H4 (cell line): ENCODE measurements at places on chromosomes 5 and 9. TPM values are rescaled to one million over a fixed set of nuclear protein-coding genes. Genes with fewer than 3 reads are reported as not detected.
A peak's percentile ranks its signal among the peaks of the same experiment; 100 is the strongest.

GRCh38 chr9:129455151-129455995, 165.5 kb downstream of the C9orf50 start:
- no peak for DNase-seq

GRCh38 chr5:122463221-122463620, 151.2 kb downstream of the SNCAIP start:
- DNase-seq, result peak; percentile 75

- DNase-seq, result no peak
Measured at GRCh38 chr5:79512049-79512448, 1.9 kb downstream of the HOMER1 start.

DNA sequence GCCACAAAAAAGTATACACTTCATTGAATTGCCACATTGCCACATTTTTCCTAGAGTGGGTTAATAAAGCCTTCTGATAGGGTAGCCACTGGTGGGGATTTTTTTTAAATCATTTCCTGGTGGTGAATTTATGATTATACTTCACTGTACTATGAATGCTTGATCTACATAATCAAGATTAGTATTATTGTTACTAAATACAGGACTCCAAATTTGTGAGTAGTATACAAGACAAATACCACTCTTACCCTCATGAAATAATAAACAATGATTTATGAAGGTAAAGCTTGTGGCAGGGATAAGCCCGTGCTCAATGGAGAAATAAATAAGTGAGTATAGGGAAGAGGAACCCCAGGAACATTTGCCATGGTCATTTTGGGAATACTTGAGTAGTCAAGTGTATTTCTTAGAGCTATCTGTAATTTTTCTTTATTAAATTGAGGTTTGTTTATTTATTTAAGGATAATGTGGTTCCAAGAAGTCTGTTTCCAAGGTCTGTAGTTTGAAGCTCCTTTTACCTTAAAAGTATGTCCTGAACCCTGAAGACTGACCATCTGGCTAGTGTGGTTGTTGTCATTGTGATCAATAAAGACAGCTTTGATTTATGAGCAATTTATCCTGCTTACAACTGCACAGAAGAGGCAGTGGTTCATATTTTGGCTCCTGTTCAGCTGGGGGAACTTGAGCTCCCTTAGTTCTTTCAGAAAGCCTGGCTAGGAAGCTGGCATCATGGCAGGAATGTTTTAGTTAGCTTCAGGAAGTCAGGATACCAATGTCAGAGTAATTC, 118.6 kb downstream of the ZSWIM6 start:
- peak; percentile 94 for DNase-seq

DNA sequence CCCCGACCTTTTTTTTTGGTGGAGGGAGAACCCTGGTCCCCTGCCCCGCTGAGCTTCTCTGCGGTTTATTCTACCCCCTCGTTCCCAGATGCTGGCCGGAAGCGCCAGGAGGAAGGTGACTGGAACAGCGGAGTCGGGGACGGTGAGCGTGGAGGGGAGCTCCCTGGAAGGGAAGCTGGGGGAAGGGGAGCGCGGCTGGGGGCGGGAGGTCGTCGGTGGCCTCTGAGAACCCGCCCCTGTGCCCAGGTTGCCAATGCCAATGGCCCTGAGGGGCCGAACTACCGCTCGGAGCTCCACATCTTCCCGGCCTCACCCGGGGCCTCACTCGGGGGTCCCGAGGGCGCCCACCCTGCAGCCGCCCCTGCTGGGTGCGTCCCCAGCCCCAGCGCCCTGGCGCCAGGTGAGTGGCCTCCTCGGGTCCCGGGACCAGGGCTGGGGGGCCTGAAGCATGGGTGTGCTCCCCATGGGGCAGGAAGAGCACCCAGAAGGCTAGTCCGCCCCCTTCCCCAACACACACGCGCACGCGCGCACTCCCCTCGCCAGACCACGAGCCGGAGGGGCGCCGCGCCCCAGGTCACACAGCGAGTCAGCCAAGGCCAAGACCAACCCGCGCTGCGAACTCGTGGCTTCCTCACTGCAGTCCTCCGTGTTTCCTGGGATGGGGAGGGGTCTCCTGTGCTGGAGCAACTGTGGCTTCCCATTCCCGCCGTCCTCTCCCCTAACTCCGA, 10.6 kb downstream of the MYOZ3 start:
- DNase-seq, result no peak

- DNase-seq, result no peak
Measured at GRCh38 chr5:37568018-37568753, 189.1 kb downstream of the WDR70 start.

DNA sequence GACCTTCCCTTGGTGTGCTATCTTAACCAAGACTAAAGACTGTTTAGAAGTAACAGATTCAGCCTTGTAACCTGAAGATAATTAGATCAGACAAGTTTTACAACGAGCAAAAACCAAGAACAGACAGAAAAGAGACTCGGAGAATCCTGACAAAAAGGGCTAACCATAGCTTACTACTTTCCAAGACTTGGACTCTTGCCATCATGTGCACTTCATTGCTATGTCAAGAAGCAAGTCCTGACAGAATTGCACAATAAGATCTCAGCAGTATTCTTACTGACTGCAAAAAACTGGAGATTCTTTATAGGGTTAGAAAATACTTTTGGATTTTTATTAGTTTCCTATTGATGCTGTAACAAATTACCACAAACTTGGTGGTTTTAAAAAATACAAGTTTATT, 1539.0 kb upstream of the NUDT12 start:
- DNase-seq, result peak; percentile 21

DNA sequence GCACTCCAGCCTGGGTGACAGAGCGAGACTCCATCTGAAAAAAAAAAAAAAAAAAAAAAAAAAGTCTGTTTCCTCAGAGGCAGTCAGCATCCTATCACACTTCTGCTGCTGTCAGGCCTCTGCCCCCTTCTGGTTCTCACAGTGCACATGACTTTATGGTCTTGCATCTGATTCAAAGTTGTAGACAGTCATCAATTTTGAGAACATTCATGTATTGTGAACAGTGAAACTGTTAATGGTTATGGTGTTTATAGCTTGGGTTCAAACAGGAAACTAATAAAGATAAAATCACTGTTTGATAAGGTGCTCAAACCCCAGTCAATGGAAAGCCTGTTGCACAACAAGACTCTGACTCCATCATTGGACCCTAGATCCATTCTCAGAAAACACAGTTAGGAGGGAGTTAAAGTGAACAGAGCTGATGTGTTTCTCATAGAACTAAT, 61.4 kb downstream of the FOXD1 start:
- no peak for DNase-seq

The PCDHGA11 gene
- total RNA-seq, result 0.66 and 1.3 TPM in 2 replicates

The SUSD1 gene
- total RNA-seq, result 0.89 and 1.8 TPM in 2 replicates

The POU5F2 gene
- total RNA-seq, result 0.04 TPM in 1 of 2 replicates, not detected in the other

The S1PR3 gene
- 34.8 and 44.8 TPM in 2 replicates for total RNA-seq

- DNase-seq, result no peak
Measured at GRCh38 chr9:72658703-72659102, 137.3 kb downstream of the TMC1 start.

DNA sequence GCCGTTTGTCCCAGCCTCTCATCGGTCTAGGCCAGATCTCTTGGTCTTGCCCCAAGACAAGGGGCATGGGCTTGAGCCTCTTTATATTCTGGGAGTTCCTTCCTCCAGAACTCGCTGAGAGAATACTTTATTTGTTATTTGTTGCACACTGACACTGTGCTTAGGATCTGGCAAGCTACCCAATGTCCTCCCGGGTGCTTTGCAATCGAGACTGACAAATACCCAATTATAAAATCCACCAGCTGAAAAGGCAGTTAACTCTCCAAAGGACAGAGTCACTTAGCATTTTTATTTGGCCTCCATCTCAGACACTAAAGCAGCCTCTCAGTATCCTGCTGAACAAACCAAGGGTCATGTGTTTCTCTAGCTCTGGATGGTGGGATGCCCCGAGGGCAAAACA, 500.2 kb upstream of the DAP start:
- no peak for DNase-seq

- DNase-seq, result no peak
Measured at GRCh38 chr5:169013208-169013728, 287.7 kb downstream of the SLIT3 start.
